ENCODE measurements at places on chromosomes 16 and 17.

- no peak for DNase-seq
Observed at GRCh38 chr16:10539236-10539635, 41.2 kb downstream of the EMP2 start.

- DNase-seq: peak; percentile 81
Observed at GRCh38 chr17:35002876-35003551, 22.7 kb downstream of the LIG3 start.

GRCh38 chr16:360698-361336 lies 8.3 kb upstream of the AXIN1 start:
- no peak for DNase-seq

- DNase-seq: no peak
Observed at GRCh38 chr17:3626831-3627768, 8.9 kb downstream of the SHPK start.

DNA sequence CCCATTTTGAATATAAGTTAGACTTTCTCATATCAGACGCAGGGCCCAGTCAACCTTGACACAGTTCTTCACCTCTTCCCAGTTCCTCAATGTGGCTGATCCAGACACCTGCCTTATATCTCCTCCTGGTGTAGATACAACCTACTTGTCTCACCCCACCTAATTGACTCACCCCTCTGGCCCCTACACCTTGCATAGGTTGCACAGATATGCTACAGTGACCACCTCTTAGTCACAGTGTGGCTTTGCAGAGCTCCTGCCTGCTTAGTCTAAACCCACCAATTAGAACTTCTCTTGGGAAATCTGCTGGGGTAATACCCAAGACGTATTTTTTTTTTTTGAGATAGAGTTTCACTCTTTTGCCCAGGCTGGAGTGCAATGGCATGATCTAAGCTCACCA lies 16.8 kb downstream of the CHP2 start:
- DNase-seq: no peak

DNA sequence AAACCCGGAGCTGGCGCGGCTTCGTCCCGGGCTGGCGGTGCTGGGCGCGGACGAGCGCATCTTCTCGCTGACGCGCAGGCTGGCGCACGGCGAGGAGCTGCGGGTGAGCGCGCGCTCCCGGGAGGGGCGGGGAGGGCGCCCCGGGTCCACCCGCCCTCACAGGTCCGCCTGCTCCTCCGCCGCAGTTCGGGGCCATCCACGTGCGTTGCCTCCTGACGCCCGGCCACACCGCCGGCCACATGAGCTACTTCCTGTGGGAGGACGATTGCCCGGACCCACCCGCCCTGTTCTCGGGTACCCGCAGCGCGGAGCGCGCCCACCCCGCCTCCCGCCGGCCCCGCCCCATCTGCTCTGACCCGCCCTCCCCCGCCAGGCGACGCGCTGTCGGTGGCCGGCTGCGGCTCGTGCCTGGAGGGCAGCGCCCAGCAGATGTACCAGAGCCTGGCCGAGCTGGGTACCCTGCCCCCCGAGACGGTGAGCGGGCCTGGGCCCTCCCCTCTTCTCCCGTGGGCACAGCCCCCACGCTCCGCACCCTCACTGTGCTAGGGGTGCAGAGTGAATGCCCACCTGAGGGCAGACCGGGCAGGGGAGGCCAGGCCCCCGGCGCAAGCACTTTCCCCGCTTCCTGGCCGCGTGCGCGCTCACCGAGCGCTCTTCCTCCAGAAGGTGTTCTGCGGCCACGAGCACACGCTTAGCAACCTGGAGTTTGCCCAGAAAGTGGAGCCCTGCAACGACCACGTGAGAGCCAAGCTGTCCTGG lies 1.4 kb downstream of the HAGHL start:
- no peak for DNase-seq

DNA sequence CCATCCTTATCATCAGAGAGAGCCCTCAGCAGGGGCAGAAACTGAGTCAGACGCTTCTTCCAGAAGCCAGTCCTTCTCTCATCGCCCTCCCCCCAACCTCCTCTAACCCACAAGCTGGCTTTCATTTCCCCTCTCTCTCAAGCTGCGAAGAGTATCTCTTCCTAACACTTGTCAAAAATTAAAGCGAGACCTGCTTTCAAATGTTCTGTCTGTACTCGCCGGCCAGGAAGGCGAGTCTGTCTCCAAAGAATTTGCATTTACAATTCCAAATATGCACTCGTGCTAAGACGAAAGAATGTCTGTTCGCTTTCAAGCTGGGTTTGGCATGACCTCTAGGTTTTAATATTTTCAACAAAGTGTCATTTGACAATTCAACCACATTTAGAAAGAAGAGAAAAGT lies 140.4 kb downstream of the RGS9 start:
- DNase-seq: no peak

DNA sequence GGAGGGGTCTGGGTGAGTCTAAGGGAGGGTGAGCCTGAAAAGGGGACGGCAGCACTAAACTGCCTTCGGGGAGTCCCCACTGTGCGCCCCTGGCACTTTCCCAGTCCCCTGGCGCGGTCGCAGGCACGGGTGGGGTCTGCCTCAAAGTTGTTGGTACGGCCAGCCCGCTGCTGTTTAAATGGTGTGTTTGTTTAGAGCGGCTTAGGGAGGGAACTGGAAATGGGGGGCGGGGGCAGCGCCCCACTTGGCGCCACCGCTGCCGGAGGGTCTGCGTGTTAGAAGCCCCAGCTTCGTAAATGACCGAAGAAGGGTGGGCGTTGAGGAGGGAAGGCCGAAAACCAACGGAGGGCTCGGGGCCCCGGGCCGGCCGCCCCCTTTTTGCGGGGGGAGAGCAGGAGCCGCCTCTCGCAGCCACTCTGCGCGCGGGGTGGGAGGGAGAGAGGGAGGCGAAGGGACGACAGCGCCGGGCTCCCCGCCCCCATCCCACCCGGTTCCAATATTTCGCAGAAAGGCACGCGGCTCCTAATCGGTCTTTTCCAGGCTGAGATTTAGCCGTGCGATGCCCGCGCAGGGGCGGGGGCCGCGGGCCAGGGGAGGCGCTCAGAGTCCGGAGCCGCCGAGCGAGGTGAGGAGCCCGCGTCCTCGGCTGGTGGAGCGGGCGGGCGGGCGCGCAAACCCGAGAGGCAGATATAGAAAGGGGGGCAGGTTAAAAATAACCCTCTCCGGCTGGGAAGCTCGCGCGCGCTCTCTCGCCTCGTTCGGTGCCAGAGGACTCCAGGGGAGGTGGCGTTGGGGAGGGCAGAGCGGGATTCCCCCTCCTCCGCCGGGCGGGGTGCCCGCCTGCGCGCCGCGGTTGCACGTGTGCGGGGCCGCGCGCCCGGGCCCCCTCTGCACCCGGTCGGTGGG lies 54.9 kb downstream of the SREBF1 start:
- DNase-seq: peak; percentile 85

DNA sequence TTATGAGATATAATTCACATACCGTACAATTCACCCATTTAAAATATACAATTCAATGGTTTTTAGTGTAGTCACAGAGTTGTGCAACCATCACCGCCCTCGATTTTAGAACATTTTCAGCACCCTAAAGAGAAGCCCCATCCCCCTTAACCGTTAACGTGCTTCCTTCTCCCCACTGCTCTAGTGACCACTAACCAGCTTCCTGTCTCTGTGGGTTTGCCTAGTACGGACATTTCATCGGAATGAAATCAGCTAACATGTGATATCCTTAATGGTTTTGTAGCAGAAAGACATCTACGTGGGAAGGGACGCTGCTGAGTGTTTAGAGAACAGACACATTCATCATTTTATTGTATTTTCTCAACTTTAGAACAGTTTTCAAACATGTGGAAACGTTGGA lies 80.8 kb upstream of the HSBP1 start:
- no peak for DNase-seq

Data from Right ventricle myocardium inferior (tissue), 1 donor.